ENCODE measurements at places on chromosomes 5 and 9. TPM values are rescaled to one million over a fixed set of nuclear protein-coding genes. Genes with fewer than 3 reads are reported as not detected.

The CDX1 gene
- total RNA-seq, result not detected

The FOXD4L3 gene
- total RNA-seq, result not detected

The MAP3K1 gene
- 146 TPM for total RNA-seq

The PPP6C gene
- total RNA-seq, result 49.2 TPM

The SPINK13 gene
- total RNA-seq, result not detected

The PKN3 gene
- 2.6 TPM for total RNA-seq

The MSX2 gene
- 0.30 TPM for total RNA-seq

The SLC6A3 gene
- not detected for total RNA-seq

The IL3 gene
- total RNA-seq, result not detected

The AHRR gene
- total RNA-seq, result 2.7 TPM

The LRRC70 gene
- 0.83 TPM for total RNA-seq

The NKD2 gene
- total RNA-seq, result not detected

The IL5 gene
- not detected for total RNA-seq

The MEGF10 gene
- total RNA-seq, result not detected

The FOXD4 gene
- total RNA-seq, result 0.35 TPM

The RFESD gene
- total RNA-seq, result 9.1 TPM

The GRXCR2 gene
- total RNA-seq, result not detected

The PCA3 gene
- not detected for total RNA-seq

The CRHBP gene
- not detected for total RNA-seq

The SLC2A6 gene
- 1.6 TPM for total RNA-seq

The SLC36A2 gene
- total RNA-seq, result not detected

The TRIP13 gene
- 0.69 TPM for total RNA-seq

The TRPM3 gene
- not detected for total RNA-seq

The EIF4EBP3 gene
- total RNA-seq, result 18.8 TPM

The FOXD4L5 gene
- total RNA-seq, result 0.30 TPM

Data from CD4-positive, alpha-beta memory T cell (primary cell).